ENCODE measurements at places on chromosomes 5 and 9. TPM values are rescaled to one million over a fixed set of nuclear protein-coding genes. Genes with fewer than 3 reads are reported as not detected.

DNA sequence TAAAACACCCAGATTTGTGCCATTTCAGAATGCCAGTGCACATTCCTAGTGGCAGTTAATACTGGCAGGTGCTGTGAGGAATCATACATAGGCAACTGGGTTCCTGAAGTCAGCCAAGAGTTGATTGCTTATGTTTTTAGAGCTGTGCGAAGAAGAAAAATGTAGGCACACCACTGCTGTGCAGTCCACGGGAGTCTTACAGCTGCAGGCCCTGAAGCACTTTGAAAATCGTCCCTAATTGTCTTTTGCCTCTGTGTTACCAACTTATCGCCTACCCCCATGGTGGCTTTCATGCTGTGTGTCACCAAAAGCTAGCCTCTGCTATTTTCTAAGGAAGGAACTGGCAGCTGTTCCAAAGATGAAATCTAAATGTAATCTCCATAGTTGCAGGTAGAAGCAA is 263.9 kb downstream of the ARRDC3 start:
- no peak overlapping the region for H3K4me3 ChIP-seq
- DNase-seq = no peak

Gene PRSS3
- total RNA-seq = not detected

DNA sequence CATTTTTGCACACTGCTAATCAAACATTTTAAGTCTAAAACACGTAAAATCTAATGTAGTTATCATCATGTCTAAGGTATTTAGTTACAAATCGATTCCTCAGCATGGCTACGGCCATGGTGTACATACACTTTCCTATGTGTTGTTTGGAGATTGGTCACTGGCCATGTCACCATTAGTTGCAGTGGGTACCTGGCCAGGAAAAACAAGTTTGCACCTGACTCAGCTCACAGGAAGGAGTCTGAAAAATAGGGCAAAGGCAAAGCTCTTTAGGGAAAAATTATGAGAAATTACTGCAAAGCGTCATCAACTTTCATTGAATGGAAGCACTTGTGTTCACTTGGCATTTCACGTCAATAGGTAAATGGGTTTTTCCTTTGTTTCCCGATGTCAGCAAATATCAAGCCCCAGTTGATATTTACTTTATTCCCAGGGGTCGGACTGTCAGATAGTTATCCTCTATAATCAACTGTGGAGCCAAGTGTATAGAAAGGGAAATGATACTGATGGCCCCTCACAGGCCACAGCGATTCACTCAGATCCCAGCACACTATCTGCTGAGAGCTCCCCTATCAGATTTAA is 626.0 kb upstream of the ADAMTS16 start:
- no peak overlapping the region for H3K4me3 ChIP-seq
- DNase-seq = no peak
- no peaks in the 10 kb centered on the region for H3K4me1 ChIP-seq
- H3K27ac ChIP-seq = no peak overlapping the region
- no peaks in the 10 kb centered on the region for H3K36me3 ChIP-seq

Gene PTGDS
- total RNA-seq = 3.2 TPM

DNA sequence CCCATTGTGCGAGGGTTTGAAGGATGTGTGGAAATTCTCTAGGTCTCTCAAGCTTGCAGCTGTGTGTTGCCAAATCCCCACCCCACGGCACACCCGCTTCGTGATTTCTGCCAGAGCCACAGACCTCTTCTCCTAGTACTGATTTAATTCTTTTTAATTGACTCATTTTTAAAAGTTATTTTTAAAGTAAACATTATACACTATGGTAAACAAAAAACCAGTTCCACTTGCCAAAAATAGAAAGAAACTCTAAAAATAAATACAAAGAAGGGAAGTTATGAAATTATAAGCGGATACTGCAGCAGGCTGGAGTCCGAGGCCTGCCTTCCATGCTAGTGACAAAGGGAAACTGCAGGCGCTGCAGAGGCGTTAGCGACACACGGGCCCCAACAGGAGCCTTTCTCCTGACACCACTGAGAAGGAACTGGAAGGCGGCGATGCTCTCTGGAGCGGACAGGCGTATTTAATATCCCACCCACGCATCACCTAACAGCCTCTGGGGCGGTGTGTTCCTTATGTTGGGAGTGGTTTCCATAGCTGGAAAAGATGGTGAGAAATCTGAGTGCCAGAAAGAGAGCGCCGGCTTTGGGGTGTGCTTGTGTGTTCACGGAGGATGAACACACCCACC is 122.5 kb downstream of the COL23A1 start:
- H3K4me3 ChIP-seq = no peak overlapping the region
- no peaks in the 10 kb centered on the region for H3K27me3 ChIP-seq

DNA sequence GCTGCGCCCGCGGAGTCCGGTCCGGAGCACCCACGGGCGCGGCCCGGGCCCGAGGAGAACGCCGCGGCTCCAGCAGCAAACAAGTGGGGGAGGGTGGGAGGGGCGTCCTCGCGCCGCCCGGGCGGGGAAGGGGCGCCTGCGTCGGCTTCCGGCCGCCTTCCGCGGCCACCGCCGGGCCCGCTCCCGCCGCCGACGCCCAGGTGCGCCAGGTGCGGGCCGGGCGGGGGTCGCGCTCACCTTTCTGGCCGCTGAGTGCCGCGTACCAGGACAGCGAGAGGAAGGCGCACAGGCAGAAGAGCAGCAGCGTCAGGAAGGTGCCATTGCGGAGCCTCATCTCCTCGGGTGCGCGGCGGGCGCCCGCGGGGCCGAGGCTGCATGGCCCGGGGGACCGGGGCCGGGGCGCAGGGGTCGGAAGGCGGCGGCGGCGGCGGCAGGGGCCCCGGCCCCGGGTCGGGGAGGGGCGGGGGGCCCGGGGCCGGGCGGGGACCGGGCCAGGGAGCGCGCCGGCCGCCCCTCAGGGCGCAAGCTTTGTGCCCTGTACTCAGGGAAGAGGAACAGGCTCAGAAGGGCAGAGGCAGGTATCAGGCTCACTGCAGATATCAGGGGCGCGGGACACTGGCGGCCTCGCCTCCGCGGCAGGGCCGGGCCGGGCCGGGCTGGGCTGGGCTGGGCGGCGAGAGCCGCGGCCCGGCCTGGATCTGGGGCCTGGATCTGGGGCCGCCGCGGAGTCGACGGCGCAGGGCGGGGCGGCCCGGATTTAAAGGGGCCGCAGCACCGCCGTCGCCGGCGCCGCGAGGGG is at the start of gene MGAT4B:
Gene MGAT4B (minus strand): TSS at position 617 of the 799 bp plus-strand sequence. CDS start 283 bp downstream, at position 334.
- H3K27ac ChIP-seq = peak within 1 kb of the TSS; percentile 77
- DNase-seq = peak; percentile 77
- H3K27me3 ChIP-seq = no peaks in the 10 kb centered on the region

GRCh38 chr5:160702934-160703333 is 149.1 kb downstream of the ATP10B start:
- H3K4me1 ChIP-seq = no peaks in the 10 kb centered on the region
- no peaks in the 10 kb centered on the region for H3K36me3 ChIP-seq
- no peak overlapping the region for H3K4me3 ChIP-seq
- no peak overlapping the region for H3K27ac ChIP-seq
- no peak for DNase-seq

DNA sequence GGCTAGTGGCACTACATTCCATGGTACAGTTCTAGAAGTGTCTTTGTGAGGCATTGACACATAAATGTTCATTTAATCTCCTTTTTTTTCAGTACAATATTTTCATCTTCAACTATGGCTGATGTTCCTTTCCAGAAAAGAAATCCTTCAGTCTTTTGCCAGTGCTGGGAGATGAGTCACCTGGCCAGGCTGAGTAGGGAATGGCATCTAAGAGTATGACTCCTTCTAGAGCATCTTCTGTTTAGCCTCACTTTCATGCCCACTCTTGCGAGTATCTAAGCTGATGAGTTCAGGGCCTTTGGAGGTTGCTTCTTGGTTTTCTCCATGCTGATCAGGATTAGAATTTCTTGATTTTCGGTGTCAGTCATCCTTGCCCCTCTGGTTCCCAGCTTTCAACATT is 124.4 kb downstream of the SLC28A3 start:
- no peaks in the 10 kb centered on the region for H3K36me3 ChIP-seq
- H3K27ac ChIP-seq = no peak overlapping the region
- peaks cover 3% of the 10 kb centered on the region for H3K27me3 ChIP-seq

DNA sequence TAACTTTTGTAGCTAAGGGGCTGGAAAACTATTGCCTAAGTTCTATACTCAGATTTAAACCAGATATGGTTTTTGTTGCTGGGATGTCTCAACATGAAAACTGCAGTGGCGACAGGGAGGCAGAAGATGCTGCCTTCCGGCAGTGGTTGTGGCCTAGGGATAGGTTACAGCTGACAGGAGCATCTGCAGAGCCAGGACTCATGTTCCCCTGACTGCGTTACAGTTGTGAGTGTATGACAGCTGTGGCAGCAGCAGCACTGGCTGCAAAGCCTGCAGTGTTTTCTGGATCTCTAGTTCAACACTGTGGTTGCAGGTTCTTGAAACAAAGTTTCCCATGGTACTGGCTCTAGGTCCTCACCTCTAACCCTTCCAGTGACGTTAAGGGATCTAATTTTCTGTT is 498.8 kb upstream of the CDH18 start:
- no peaks in the 10 kb centered on the region for H3K4me1 ChIP-seq
- DNase-seq = no peak
- no peaks in the 10 kb centered on the region for H3K36me3 ChIP-seq
- H3K27ac ChIP-seq = no peak overlapping the region
- no peaks in the 10 kb centered on the region for H3K27me3 ChIP-seq

DNA sequence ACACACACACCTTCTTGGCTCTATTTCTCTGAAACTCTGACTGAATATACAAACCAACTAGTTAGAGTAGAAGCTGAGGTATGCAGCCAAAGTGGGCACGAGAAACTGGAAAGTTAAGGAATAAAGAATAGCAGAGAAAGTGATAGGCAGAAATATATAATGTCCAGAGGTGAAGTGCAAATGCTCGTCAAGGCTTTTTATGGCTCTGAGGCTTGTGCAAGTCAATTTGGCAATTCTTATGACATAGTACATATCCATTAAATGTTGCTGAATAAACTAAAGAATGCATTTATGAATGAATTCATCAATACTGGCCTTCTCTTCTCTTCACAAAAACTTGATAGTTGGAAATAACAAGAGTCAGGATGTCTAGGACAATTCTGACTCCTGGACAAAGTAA is 490.1 kb upstream of the DMAC1 start:
- peaks cover 2% of the 10 kb centered on the region for H3K4me1 ChIP-seq
- DNase-seq = no peak
- H3K27me3 ChIP-seq = no peaks in the 10 kb centered on the region
- no peak overlapping the region for H3K4me3 ChIP-seq

DNA sequence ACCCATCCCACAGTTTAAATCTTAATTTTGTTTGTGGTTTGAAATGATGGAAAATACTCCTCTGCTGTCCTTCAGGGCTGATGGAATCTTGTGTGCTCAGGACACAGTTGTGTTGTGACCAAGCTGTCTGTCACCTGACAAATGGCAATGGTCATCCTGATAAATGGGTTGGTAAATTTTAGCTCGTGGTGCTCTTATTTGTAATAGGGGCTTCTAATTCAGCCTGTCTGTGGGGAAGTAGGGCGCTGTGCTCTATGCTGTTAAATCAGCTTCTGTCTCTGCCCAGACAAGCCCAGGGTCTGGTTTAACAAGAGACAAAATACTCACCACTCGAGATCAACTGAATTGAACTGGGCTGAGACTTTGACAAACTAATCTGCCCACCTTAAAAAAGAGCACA is 4.5 kb downstream of the LRRTM2 start:
- H3K27ac ChIP-seq = no peak overlapping the region
- H3K27me3 ChIP-seq = peaks cover 15% of the 10 kb centered on the region
- H3K4me1 ChIP-seq = peaks cover 14% of the 10 kb centered on the region
- H3K36me3 ChIP-seq = no peaks in the 10 kb centered on the region
- no peak overlapping the region for H3K4me3 ChIP-seq
- DNase-seq = no peak

Gene FAXDC2
- not detected for total RNA-seq

DNA sequence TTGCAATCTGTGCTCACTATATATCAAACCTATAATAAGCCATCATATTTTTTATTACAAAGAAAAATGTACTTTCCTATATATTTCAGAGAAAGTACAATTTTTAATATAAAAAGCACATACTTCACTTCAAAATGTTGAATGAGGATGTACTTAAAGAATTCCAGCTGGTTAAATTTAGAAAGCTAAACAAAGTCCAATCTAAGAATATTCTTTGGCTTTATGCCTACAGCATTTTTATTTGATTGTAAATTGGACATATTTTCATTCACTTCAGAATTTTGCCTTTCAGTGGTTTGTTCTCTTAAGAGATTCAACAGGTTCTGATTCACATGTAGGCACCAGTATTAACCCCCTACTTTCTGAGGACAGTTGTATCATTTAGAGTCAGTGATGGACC is 533.8 kb downstream of the CAAP1 start:
- no peak for DNase-seq

Gene LEAP2
- total RNA-seq = 2.7 TPM

DNA sequence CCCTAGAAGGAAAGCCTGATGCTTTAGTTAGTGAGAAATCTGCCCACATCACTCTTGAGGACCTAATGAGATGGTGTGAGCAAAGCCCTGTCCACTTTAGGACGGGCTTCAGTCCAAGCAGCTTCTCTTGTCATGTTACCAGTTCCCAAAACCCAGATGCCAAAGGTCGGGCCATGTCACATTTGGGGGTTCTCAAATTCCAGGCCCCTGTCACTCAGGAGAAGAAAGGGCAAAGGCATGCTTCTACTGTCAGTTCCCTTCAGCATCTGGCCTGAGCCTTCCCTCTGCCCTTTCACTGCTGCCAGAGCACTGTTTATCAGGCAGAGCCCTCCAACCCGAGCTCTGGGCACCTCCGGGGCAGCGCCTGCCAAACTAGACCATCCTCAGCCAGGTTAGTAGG is 556.0 kb downstream of the BNC2 start:
- H3K4me3 ChIP-seq = no peak overlapping the region
- DNase-seq = no peak
- no peaks in the 10 kb centered on the region for H3K4me1 ChIP-seq
- no peaks in the 10 kb centered on the region for H3K36me3 ChIP-seq
- no peaks in the 10 kb centered on the region for H3K27me3 ChIP-seq
- no peak overlapping the region for H3K27ac ChIP-seq

Gene GRM6
- total RNA-seq = not detected

DNA sequence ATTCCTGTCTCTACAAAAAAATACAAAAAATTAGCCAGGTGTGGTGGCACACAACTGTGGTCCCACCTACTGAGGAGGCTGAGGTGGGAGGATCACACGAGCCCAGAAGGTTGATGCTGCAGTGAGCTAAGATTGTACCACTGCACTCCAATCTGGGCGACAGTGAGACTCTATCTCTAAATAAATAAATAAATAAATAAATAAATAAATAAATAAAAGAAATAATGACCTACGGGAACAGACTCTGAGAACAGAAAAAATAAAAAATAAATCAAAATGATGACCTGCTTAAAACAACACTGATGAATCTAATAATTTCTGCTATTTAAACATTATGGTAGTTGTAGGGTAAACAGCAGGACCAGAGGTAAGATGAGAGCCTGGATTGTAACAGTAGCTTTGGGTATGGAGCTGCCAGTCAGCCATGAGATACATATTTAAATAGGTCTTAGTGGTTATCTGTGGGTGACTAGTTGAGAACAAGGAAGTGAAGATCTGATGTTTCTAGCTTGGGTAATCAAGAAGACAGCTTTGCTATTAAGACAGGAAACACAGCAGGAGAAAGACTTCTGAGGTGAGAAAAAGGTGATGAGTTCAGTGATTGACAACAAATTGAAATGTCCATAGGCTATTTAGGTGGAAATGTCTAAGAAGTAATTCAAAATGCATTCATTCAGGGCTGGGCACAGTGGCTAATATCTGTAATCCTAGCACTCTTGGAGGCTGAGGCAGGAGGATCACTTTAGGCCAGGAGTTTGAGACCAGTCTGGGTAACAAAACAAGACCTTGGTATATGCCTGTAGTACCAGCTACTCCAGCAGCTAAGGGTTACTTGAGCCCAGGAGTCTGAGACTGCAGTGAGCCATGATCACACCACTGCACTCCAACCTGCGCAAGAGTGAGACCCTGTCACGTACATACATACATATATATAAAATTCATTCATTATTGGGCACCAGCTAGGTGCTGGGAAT is 11.0 kb downstream of the RNF145 start:
- peaks cover 57% of the 10 kb centered on the region for H3K36me3 ChIP-seq
- H3K4me1 ChIP-seq = peaks cover 34% of the 10 kb centered on the region
- H3K4me3 ChIP-seq = no peak overlapping the region
- H3K27me3 ChIP-seq = no peaks in the 10 kb centered on the region
- no peak for DNase-seq

Gene ZNF366
- total RNA-seq = not detected

Data from activated CD8-positive, alpha-beta memory T cell treated with anti-CD3 and anti-CD28 coated beads, Interleukin-2, amount 10 ng/mL, durations not matched to agents 7 days and 5 days (primary cell).